ENCODE measurements at places on chromosomes 7 and 10. TPM values are rescaled to one million over a fixed set of nuclear protein-coding genes. Genes with fewer than 3 reads are reported as not detected.

NMT2 gene
- total RNA-seq: 14.5 TPM

- H3K27me3 ChIP-seq: no peaks in the 10 kb centered on the region
- DNase-seq: peak; percentile 35
- H3K4me1 ChIP-seq: peaks cover 21% of the 10 kb centered on the region
- H3K36me3 ChIP-seq: no peaks in the 10 kb centered on the region
- peak overlapping the region; percentile 57 for H3K4me3 ChIP-seq
- peak overlapping the region; percentile 96 for H3K27ac ChIP-seq
Measured at GRCh38 chr7:107167483-107168232, 1.1 kb upstream of the HBP1 start.

DNA sequence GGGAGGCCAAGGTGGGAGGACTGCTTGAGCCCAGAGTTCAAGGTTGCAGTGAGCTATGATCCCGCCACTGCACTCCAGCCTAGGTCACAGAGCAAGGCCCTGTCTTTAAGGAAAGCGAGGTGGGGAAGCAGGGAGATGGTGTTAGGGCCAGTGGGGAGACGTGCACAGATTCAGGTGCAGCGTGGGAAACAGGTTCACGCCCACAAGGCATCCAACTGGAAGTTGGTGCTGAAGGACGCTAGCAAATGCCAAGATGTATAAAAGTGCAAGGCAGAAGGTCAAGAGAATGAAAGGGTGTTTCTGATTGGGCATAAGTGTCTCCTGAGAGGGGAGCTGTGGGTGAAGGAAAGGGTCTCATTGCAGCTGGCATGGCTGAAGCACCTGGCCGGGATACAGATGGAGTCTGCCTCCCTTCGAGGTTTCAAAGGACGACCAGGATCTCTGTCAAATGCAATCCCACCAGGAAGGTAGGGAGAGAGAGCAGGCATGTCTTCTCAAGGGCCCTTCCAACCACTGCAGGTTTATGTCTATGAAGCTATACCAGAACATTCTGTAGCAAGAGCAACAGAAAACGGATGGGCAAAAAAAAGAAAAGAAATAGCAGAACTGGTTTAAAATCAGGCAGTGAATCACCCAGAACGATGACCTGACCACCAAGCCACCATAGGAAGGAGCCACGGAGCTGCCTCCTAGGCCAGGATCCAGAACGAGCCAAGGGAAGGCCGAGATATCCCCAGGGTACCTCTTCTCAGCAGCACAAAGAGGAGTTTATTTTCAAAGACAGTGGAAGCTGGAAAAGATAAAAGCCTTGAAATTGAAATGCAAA lies 43.2 kb downstream of the GSDME start:
- no peaks in the 10 kb centered on the region for H3K36me3 ChIP-seq
- no peak overlapping the region for H3K27ac ChIP-seq
- no peaks in the 10 kb centered on the region for H3K4me1 ChIP-seq
- H3K4me3 ChIP-seq: no peak overlapping the region
- H3K27me3 ChIP-seq: no peaks in the 10 kb centered on the region

VAX1 gene
- not detected for total RNA-seq

DNA sequence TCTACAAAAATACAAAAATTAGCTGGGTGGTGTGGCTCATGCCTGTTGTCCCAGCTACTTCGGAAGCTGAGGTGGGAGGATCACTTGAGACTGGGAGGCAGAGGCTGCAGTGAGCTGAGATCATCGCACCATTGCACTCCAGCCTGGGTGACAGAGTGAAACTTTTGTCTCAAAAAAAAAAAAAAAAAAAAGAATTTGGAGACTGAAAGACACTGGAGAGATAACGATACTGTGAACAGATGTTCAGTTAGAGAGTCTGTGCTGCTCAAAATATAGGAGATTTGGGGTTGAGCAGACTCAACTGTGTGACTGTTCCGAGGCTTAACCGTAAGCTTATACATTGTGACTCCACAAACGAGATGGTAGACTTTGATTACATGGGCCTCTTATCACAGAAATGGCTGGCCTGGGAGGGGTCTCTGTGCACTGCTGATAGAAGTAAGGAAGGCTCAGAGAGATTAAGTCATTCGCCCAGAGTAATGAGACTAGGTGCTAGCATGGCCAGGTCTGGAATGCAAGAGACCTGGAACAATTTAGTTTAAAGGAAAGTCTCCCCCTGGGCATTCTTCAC lies 19.4 kb downstream of the WBP1L start:
- H3K27ac ChIP-seq: peak overlapping the region; percentile 64
- H3K36me3 ChIP-seq: no peaks in the 10 kb centered on the region
- no peak for DNase-seq
- peaks cover 74% of the 10 kb centered on the region for H3K4me1 ChIP-seq

- no peak overlapping the region for H3K4me3 ChIP-seq
- no peaks in the 10 kb centered on the region for H3K27me3 ChIP-seq
- H3K4me1 ChIP-seq: no peaks in the 10 kb centered on the region
- no peak overlapping the region for H3K27ac ChIP-seq
- no peaks in the 10 kb centered on the region for H3K36me3 ChIP-seq
- DNase-seq: no peak
Measured at GRCh38 chr7:38102507-38102906, 75.5 kb upstream of the STARD3NL start.

- no peaks in the 10 kb centered on the region for H3K27me3 ChIP-seq
- H3K36me3 ChIP-seq: no peaks in the 10 kb centered on the region
- no peaks in the 10 kb centered on the region for H3K4me1 ChIP-seq
- peak overlapping the region; percentile 22 for H3K27ac ChIP-seq
- no peak for DNase-seq
Measured at GRCh38 chr10:118844731-118845521, 90.2 kb upstream of the CACUL1 start.

GRCh38 chr10:72242675-72243074 lies 26.6 kb upstream of the ASCC1 start:
- peak; percentile 50 for DNase-seq
- H3K27ac ChIP-seq: peak overlapping the region; percentile 84
- H3K36me3 ChIP-seq: no peaks in the 10 kb centered on the region
- H3K4me3 ChIP-seq: no peak overlapping the region

MAT1A gene
- total RNA-seq: 0.44 TPM

DNA sequence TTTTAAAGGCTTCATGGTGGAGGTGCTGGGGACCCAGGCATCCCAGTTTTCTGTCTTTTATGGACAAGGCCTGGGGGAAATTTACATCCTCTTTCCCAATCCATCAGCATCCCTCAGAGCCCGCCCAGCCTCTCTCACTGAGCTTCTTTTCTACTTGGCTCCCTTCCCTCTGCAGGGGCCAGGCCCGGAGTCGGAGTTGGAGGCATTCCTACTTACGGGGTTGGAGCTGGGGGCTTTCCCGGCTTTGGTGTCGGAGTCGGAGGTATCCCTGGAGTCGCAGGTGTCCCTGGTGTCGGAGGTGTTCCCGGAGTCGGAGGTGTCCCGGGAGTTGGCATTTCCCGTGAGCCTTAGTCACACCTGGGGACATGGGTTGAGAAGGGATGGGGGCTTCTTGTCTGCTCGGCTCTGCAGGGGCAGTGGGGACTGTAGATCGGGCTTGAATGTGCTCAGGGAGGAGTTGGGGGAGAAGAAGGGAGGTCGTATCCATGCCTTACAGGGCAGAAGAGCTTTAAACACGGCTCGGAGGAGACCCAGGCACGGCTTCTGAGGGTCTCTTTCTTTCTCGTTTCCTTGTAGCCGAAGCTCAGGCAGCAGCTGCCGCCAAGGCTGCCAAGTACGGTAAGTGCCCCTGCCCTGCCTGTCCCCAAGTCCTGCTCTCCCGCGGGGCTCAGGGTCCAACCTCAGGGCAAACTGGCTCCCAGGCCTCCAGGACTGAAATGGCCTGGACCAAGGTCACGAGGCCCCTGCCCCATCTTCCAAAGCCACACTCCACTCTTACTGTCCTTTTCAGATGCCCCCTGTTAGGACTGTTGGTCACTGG lies 27.3 kb upstream of the LIMK1 start:
- no peak overlapping the region for H3K4me3 ChIP-seq
- no peak overlapping the region for H3K27ac ChIP-seq
- DNase-seq: no peak
- no peaks in the 10 kb centered on the region for H3K36me3 ChIP-seq
- no peaks in the 10 kb centered on the region for H3K27me3 ChIP-seq

DNA sequence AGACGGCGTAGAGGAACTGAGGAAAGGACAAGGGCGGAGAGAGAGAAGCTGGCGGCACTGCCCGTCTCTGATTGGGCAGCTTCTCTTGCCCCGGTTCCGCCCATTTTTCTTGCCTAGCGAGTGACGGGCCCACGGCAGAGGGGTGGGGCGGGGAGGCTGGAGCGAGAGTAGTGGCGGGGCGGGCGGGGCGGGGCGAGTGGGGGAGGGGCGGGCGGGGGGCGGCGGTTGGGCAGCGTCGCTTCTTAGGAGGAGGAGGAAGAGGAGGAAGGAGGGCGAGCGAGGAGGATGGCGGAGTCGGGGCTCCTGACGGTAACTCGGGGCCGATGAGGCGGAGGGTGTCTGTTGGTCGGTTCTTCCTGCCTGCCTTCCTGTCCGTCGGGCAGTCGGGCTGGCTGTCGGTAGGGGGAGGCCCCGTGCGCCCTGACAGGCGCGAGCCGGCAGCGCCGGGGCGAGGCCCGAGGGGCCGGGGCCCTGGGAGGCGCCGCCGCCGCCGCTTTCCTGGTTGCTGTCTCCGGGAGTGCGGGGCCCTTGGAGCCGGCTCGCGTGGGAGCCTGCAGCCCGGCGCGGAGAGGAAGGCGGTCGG lies at the start of gene SHOC2:
TSS of gene SHOC2 (plus strand) at position 256 of the 583 bp plus-strand sequence. CDS start 44,755 bp downstream, outside the sequence.
- DNase-seq: peak; percentile 98
- no peaks in the 10 kb centered on the region for H3K36me3 ChIP-seq
- peak within 1 kb of the TSS; percentile 95 for H3K27ac ChIP-seq
- H3K4me3 ChIP-seq: peak within 1 kb of the TSS; percentile 79
- H3K27me3 ChIP-seq: no peaks in the 10 kb centered on the region
- H3K4me1 ChIP-seq: peaks cover 7% of the 10 kb centered on the region

NKX1-2 gene
- total RNA-seq: not detected

GRCh38 chr7:22302951-22303423 lies 54.0 kb downstream of the RAPGEF5 start:
- H3K4me1 ChIP-seq: no peaks in the 10 kb centered on the region
- H3K36me3 ChIP-seq: peaks cover 8% of the 10 kb centered on the region
- no peak for DNase-seq
- no peak overlapping the region for H3K4me3 ChIP-seq

GRCh38 chr7:158730383-158731346 lies 26.1 kb upstream of the NCAPG2 start:
- peaks cover 57% of the 10 kb centered on the region for H3K36me3 ChIP-seq
- H3K4me3 ChIP-seq: no peak overlapping the region
- DNase-seq: no peak
- H3K27me3 ChIP-seq: no peaks in the 10 kb centered on the region
- no peaks in the 10 kb centered on the region for H3K4me1 ChIP-seq

DNA sequence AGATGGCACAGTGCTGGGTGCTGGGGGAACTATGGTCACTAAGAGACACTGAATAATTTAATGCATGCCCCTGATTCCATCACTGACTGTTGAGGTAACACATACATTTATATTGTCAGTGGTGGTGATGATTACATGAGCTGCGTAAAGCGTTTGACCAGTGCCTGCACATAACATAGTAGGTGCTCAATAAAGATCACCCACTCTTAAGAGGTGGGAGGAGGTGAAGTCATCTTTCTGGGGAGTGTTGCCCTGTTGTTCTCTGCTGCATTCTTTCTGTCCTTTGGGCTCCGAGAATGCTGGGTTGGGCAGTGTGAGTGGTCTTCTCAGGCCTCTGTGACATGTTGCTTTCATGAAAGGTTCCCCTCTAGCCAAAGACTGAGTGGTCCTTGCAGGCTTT lies 68.0 kb downstream of the TCF7L2 start:
- H3K36me3 ChIP-seq: no peaks in the 10 kb centered on the region
- H3K27me3 ChIP-seq: no peaks in the 10 kb centered on the region
- no peak for DNase-seq
- H3K27ac ChIP-seq: no peak overlapping the region

DNA sequence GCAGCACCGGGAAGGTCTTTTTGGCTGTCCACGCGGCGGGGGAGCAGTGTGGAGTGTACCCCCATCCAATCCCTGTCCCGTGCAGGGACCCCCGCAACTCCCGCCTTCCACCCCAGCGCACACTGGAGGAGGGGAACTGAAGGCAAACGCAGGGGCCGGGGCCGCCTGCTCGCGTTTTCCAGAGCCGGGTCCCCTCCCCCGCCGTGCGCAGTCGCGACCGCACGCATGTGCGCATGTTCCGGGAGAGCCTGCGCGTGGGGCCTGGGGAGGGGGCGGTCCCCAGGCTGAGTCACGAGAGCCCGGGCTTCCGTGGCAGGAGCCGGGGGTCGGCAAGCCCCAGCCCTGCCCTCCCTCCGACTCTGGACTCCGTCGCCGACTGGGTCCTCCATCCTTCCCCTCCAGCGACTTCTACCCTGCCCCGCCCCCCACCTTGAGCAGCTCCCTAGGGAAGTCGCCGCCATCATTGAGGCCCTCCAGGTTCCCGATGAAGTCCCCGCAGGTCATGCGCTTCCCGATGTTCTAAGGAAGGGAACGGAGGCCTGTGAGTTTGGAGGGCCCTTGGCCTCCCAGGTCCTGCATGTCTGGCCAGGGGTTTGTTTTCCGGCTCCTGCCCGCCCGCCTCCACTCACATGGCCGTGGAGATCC lies 8.0 kb downstream of the PSD start:
- no peak overlapping the region for H3K27ac ChIP-seq
- H3K36me3 ChIP-seq: no peaks in the 10 kb centered on the region

ENKUR gene
- not detected for total RNA-seq

DNA sequence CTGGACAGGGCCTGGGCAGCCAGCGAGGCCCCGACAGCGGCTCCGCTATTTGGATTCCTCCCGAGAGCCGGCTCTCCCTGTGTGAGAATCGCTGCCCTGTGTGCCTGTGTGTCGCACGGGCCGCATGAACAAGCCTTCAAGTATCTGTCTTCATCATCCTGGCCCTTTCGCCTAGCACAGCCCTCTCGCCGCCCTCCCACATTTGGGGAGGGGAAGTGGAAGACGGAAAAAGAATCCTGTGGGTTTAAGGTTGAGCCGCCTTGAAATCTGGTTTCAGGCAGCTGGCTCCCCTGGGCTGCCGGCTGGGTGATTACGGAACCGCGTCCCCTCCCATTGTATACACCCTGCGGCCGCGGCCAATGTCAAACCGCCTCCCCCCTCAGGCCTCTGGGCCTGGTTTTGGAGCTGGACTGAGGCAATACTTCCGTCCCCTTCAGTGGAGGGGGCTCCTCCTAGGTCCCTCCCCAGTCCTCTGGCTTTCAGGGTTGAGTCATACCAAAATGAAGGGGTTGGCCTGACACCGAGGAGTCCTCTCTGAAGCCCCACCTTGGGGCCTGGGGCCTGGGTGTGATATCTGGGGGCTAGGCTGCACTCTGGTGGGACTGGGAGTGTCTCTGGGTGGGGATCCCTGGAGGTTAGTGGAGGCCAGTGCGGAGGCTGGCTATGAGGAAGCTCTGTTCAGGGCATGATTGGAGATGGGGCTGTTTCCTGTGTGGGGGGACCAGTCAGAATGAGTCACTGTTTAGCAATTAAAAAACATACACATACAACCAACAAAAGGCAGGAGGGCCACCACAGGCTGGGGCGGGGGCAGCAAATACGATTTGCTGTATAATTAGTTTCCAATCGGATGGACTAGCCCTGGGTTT lies 1.7 kb downstream of the TRIM8 start:
- DNase-seq: peak; percentile 86
- no peaks in the 10 kb centered on the region for H3K27me3 ChIP-seq
- H3K4me3 ChIP-seq: peak overlapping the region; percentile 96
- H3K36me3 ChIP-seq: no peaks in the 10 kb centered on the region

INHBA gene
- total RNA-seq: 9.8 TPM

- no peaks in the 10 kb centered on the region for H3K27me3 ChIP-seq
- no peak for DNase-seq
- H3K27ac ChIP-seq: peak overlapping the region; percentile 75
Measured at GRCh38 chr7:32161708-32162107, 91.5 kb upstream of the PDE1C start.

LRRC72 gene
- not detected for total RNA-seq

DPY19L1 gene
- 20.6 TPM for total RNA-seq

Data from heart right ventricle (tissue), 16 donors.